ENCODE measurements at places on chromosomes 4 and X. TPM values are rescaled to one million over a fixed set of nuclear protein-coding genes. Genes with fewer than 3 reads are reported as not detected.

The KCND1 gene
- total RNA-seq, result 0.19 TPM

The ZNF41 gene
- 10.5 TPM for total RNA-seq

The UCHL1 gene
- total RNA-seq, result 788 TPM

The SLC10A6 gene
- total RNA-seq, result 0.10 TPM

The USP9X gene
- 107 TPM for total RNA-seq

The KIAA1210 gene
- total RNA-seq, result not detected

The ADGRG2 gene
- total RNA-seq, result not detected

The COL4A5 gene
- 38.9 TPM for total RNA-seq

The FSTL5 gene
- 0.98 TPM for total RNA-seq

The RRH gene
- not detected for total RNA-seq

The HAUS3 gene
- total RNA-seq, result 13.6 TPM

The SEC24D gene
- total RNA-seq, result 91.1 TPM

All from vein endothelial cell (primary cell).